ENCODE measurements at places on chromosomes 2 and 18. TPM values are rescaled to one million over a fixed set of nuclear protein-coding genes. Genes with fewer than 3 reads are reported as not detected.

DNA sequence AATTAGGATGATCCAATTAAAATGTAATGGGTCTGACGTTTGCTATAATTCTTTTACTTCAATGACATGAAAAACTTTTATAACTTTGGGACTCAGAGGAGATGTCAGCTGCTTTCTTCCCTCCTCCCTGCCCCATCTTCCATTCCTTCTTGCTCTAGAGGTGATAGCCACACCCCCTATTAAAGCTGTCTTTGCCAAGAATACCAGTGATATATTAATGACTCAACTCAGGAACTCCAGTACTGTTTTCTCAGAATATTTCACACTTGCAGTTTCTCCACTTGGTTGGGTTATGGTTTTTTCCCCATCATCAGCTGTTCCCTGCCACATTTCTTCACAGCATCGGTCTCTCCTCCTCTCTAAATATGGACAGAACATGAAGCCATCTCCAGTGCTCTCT lies 184.0 kb downstream of the KCNE4 start:
- no peak for DNase-seq

- DNase-seq, result no peak
Observed at GRCh38 chr2:52452201-52452600, 1315.4 kb upstream of the CHAC2 start.

DNA sequence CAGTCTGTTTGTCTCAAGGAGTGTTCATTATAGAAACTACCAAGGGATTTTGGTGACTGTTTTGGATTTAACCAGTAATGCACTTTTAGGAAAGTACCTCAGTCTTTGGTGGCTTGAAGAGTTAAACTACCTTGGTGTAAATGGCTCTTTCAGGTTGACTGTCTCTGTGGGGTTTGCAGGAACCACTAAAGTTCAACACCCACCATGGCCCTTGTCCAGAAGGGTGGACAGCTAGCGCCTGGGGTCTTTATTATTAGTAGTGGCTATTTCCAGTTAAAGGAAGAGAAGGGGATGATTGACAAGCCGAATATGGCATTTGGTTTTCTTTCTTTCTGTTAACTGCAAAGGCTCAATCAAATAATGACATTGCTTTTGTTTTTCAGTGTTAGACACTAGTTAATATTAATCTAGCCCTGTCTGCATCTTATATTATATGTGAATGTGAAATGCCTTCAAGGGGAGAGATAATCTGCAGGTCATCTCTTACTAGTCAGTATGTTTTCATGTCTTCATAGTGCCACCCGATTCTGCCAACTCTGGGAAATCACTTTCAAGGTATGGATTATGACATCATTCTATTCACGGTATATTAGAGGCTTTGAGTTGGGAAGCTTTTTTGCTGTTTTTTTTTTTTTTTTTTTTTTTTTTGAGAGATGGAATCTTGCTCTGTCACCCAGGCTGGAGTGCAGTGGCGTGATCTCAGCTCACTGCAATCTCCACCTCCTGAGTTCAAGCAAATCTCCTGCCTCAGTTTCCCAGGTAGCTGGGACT lies 56.4 kb downstream of the MAP4K4 start:
- no peak for DNase-seq

- DNase-seq, result no peak
Observed at GRCh38 chr2:239436669-239437335, 36.0 kb upstream of the HDAC4 start.

DNA sequence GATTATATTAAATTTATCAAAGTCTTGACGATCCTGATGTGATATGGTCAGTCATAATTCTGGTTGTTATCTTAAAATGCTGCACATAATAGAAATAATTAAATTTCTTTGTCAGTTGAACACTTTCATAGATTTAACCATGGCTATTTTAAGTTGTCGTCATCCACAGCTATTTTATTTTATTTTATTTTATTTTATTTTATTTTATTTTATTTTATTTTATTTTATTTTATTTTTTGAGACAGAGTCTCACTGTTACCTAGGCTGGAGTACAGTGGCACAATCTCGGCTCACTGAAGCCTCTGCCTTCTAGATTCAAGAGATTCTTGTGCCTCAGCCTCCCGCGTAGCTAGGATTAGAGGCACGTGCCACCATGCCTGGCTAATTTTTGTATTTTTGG lies 121.6 kb upstream of the MSH6 start:
- DNase-seq, result no peak

DNA sequence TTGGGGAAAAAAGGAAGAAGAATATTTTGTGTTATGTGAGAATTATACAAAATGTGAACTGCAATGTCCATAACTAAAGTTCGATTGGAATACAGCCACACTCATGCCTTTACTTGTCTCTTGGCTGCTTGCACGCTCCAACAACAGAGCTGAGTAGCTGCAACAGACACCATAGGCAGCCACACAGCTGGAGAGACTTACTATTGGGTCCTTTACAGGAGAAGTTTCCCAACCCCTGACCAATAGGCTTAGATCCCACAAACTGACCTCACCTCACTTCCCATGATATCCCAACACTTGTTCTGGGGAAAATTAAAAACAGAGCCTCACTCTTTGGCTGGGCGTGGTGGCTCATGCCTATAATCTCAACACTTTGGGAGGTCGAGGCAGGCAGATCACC lies 213.8 kb downstream of the SH3BP4 start:
- DNase-seq, result no peak

DNA sequence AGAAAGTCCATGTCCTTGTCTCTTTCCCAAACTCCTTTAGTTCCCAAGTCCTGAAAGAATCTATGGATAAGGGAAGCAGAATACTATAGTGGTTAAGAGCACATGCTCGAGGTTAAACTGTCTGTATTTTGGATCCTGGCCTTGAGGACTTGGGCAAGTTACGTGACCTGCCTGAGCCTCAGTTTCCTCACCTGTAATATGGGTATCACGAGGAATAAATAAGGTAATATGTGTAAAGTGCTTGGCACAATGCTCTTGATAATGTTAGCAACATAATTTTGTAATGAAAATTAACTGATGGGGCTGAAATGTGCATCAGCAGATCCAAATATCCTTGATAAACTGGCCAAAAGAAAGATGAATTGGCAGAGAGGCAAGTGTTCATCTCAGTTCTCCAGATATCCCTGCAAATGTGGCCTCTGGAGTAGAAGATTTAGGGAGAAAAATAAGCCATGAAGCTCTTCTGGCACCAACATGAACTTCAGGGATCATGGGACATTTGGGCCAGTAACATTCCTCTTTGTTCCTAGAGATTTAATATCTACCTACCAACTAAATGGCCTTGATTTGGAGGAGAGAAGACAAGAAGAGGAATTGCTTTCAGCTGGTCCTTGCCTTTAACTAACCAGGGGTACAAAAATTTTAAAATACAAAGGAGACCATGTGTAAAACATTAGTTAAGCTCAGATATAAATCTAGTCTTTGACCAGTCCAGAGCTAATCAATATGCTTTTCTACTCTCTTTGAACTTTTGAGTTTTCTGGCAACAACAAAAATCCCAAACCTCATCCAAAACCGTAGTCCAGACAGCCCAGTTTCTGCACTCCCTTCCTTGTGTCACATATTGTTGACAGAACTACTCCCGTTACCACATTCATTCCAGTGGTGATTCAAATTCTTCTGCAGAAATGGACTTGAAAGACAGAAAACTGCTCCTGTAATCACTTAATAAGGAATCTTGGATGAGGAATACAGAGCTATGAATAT lies 52.7 kb upstream of the EML4 start:
- no peak for DNase-seq

GRCh38 chr2:219335373-219335786 lies 2.8 kb upstream of the RESP18 start:
- DNase-seq, result peak; percentile 48

- DNase-seq, result no peak
Observed at GRCh38 chr2:169933124-169933711, 106.0 kb downstream of the UBR3 start.

DNA sequence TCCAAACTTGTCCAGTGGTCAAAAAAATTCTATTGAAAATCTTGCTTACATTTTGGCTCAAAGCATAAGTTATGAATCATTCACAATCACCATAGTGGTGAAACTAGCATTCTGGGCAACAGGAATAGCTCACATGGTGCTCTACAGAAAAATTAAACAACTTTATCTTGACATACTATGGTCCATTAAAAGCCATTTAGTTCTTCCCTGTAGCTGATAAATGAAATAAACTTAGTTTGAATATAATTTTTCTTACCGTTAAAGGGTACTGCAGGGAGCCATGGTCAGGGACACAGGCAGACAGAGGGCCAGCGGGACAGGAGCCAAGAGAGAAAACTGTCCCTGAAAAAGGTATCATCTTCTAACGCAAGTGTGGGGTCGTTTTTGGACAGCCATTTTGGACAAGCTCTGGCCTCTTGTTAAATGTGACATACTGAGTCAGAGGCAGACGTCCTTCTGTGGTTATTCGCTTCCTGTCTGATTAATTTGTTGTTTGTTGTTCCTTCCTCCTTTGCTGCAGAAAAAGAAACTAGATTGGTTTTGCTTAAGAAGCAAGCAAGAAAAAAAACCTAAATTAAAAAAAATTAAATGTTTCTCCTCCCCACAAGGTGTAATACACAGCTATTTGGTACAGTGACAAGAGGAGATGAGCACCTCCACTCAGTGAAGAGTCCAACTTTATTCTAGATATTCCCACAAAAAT lies at the start of gene WIPF1:
Gene WIPF1, minus strand, starts transcription at position 460 of the 703 bp plus-strand sequence. CDS start 12,231 bp downstream, outside the sequence.
- DNase-seq, result peak; percentile 56

DNA sequence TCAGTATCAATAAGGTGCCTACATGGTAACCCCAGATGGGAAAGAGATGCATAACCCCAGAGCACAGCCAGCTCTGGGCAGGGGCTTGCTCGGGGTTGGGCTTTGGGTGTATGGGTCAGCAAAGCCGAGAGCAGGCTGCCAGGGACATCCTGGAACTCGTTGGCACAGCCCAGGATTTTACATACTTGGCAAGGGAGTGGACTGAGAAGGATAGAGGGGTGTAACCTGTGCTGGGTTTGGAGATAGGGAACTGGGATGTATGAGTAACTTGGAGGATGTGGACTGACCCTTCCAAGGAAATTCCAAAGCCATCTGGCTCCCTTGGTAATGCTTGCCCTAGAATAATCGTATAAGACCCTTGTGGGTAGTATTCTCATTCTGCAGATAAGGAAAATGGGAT lies 44.2 kb downstream of the GPR39 start:
- DNase-seq, result no peak

DNA sequence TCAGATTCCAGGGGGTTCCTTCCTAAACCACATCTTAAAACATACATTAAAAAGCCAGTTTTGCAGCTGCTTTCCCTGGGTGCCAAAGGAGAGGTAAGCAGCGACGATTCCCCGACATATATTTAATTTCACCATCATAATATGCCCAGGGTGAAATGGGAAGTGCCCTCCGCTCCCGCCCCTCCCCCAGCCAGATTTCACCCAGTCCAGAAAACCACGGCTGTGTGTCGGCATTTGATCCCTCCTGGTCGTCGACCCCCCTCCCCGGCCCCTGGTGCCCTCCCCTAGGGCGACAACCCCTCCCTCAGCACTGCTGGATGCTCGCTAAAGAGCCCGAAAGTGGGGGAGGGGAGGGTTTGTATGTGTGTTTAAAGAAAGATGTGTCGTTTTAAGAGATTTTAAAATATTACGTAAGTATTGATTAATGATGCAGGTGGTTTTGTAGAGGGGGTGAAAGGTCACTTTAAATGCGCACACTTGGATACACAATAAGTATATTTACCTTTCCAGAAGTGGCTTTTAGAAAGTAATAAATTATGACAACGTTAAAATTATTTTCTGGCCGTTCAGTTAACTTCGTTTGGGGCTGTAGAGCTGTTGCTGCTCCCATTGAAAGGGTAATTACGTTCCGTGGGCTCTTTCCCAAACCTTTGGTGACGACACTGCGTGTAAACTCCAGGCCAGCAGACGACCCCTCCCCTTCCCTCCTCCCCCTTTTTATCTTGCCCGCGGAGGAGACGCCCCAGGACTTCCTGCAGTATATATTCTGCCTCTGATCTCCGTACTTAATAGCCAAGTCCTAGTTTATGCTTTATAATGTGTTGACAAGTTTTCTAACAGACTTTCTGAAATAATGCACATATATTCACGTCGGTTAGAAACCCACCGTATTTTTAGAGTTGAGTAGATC lies 3.4 kb upstream of the BCL11A start:
- DNase-seq, result no peak

DNA sequence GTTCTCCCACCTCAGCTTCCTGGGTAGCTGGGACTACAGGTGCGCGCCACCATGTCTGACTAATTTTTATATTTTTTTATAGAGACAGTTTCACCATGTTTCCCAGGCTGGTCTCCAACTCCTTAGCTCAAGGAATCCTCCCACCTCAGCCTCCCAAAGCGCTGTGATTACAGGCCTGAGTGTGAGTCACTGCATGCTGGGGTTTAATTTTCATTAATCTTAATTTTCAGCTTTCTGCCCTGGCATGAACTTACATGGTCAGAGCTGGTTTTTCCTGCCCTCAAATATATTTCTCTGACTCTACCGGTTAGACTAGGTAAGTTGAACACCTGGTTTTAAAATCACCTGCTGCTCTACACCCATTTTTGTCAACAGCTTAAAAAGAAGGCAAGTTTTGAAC lies 3.1 kb downstream of the MARCHF7 start:
- DNase-seq, result no peak

DNA sequence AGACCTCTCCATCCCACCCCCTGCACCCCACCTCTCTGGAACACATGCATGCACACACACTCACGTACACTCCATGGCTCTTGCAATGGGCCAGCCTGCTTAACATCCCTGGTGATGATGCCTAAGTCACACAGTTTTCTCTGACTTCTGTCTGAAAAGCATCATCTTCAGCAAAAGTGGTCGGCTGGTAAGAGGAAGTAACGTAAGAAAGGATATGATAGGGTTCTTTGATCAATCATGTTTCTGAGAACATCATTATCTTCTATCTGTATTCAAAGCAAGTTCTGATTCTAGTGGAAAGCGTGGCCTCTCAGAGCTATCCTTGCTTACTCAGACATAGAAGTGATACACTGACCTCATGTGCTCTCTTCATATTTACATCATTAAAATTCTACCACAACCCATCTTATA lies 11.4 kb upstream of the NDUFV2 start:
- DNase-seq, result no peak

DNA sequence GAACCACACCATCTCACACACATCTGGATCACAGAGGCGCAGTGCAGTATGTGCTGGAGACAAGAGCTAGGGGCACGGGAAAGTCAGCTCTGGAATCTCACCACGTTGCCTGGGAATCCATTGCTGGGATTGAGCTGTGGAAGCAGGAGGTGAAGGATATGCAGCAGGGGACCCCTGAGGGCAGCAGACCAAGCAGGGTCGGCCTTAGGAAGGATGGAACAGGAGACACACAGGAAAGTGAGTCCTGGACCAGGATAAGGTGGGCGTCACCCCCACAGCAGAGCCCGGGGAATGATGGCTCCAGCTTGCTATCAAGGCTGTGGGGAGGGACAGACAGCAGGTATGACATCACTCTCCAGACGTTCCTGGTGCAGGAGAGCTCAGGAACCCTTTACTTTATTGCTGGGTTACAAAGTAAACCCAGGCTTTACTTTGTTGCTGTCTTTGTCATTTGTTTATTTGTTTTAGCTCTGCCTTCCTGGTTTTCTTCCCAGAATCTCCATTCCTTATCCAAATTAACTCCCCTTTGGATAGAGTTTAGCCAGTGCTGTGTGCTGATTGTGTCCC lies 329.8 kb upstream of the MYT1L start:
- no peak for DNase-seq

GRCh38 chr2:149924549-149925213 lies 337.1 kb upstream of the MMADHC start:
- DNase-seq, result no peak

GRCh38 chr18:31261792-31262582 lies 56.0 kb upstream of the DSG1 start:
- DNase-seq, result no peak

- no peak for DNase-seq
Observed at GRCh38 chr2:227388537-227389011, 825 bp upstream of the SCYGR1 start.

The AGXT gene
- 0.47 TPM for polyA plus RNA-seq

The ALPP gene
- polyA plus RNA-seq, result not detected

The IL36RN gene
- not detected for polyA plus RNA-seq

The CYP27A1 gene
- polyA plus RNA-seq, result 45.8 TPM

The ARL6IP6 gene
- 11.3 TPM for polyA plus RNA-seq

The ROCK1 gene
- 6.8 TPM for polyA plus RNA-seq
